ENCODE measurements at places on chromosomes 4 and X.

DNA sequence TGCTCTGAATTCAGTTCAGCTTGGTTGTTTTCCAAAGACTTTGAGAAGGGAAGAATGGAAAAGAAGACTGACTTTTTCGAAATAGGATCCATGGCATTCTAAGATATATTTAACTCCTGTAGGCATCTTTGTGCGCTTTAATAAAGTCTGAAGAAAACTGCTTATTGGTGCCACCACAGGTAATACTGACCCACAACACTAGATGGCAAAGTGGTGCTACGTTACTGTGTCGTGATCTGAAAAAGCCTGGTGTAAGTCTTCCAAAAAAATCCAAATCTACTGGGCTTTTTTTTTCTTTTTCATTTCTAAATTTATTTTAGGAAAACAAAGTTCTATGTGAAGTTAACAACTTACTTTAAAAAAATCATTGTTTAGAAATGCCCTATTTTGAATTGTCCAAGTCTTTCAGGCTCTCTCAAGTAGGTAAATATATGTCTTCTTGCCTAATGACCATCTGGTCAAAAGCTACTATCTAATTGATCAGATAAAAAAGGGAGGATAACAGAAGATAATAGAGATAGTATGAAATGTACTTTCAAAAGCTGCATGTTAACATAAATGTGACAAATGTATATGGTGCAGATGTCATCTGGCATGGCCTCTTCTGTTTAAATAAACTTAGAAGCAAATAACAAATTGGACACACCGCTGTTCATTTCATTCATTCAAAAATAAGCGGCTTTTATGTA, 47.0 kb upstream of the MID1IP1 start:
- peak; percentile 73 for DNase-seq

GRCh38 chr4:105140684-105141490, 5.8 kb upstream of the TET2 start:
- DNase-seq = no peak

- peak; percentile 20 for DNase-seq
Measured at GRCh38 chr4:110475881-110476818, at the start of gene ENPEP. Gene ENPEP (plus strand): TSS chr4:110476155. CDS start chr4:110476415, 260 bp downstream.

DNA sequence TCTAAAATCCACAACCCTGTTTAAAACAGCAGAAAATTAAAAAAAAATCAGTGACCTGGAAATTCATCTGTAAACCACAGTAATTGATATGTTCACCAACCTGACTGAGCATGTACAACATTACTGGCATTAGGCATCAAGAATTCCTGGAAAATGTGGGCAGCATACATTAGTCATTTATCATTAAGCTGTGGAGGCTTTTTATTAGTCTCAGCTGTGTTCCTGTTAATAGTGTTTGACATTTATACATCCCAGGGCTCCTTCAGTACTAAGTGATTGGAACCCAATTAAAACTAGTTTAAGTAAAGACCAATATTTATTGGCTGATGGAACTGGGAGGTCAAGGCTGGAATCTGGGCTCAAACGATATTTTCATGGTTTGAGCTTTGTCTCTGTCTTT, 227.3 kb upstream of the GIMD1 start:
- no peak for DNase-seq

DNA sequence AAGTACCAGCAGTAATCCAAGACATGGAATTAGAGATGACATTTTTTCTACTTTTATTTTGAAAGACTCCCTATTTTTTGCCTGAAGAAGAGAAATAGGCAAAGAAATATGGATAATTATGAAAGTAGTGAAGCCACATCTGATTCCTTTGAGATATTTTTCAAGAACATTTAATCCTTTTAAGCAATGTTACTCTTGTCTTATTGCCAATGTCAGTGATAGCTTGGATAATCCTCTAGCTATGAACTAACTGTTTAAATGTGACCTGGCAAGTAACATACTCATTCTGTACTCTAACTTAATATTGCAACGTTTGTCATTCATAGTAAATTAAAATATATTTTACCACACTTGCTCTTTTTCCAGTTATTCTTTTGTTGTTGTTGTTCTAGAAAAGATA, 181.3 kb downstream of the VEGFC start:
- DNase-seq = no peak

GRCh38 chrX:153672531-153673427, 834 bp downstream of the PNCK start:
- no peak for DNase-seq

DNA sequence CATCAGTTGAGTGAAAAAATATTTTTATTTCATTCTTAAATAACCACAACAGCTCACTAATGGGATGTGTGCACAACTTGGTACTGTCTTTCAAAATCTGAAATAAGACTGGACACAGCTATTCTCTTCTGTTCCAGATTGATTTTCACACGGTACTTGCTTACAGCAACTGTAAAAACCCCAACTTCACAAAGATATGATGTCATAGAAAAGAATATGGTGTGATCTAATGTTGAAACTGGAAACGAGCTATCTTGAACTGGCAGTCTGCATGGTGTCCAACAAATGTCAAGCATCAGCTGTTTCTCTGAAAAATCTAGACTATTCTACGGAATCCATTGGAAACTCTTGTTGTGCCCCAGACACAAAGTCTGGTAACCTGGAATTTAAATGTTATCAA, 14.7 kb downstream of the HELQ start:
- no peak for DNase-seq

All from NCI-H2227 treated with DMSO at 0.1 percent for 48 hours (cell line).